ENCODE measurements at places on chromosomes 12 and 14. TPM values are rescaled to one million over a fixed set of nuclear protein-coding genes. Genes with fewer than 3 reads are reported as not detected.
A peak's percentile ranks its signal among the peaks of the same experiment; 100 is the strongest.

DNA sequence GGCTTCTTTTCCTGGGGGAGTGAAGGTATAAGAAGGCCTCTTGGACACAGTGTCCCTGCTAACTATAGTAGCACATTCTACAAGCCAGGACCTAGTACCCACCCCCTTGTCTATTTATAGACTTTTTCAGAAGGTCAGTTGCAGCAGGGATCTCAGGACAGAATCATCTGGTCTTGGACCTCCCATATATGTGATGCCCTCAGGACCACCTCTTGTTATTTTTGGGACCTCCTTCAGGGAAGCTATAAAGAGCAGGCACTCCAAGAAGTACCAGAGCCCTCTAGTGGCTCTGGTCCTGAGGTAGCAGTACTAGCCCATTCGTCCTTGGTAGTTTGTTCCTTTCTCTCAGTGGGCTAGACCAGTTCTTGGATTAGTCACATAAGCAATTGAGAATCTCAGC, 4.3 kb downstream of the COQ10A start:
- no peak for DNase-seq

GRCh38 chr14:88630565-88630964, 67.7 kb downstream of the ZC3H14 start:
- peak; percentile 43 for DNase-seq

- DNase-seq: peak; percentile 79
Measured at GRCh38 chr14:22979748-22980392, 2.5 kb downstream of the AJUBA start.

Gene NTS
- not detected for total RNA-seq

Gene CD69
- not detected for total RNA-seq

Gene HPD
- total RNA-seq: not detected
